Right lung (tissue), 10 donors: ENCODE measurements at places on chromosomes 2 and 18. TPM values are rescaled to one million over a fixed set of nuclear protein-coding genes. Genes with fewer than 3 reads are reported as not detected.

- no peak for DNase-seq
Observed at GRCh38 chr2:196331143-196331542, 159.8 kb upstream of the STK17B start.

Gene ZNF236
- polyA plus RNA-seq, result 12.5 TPM

DNA sequence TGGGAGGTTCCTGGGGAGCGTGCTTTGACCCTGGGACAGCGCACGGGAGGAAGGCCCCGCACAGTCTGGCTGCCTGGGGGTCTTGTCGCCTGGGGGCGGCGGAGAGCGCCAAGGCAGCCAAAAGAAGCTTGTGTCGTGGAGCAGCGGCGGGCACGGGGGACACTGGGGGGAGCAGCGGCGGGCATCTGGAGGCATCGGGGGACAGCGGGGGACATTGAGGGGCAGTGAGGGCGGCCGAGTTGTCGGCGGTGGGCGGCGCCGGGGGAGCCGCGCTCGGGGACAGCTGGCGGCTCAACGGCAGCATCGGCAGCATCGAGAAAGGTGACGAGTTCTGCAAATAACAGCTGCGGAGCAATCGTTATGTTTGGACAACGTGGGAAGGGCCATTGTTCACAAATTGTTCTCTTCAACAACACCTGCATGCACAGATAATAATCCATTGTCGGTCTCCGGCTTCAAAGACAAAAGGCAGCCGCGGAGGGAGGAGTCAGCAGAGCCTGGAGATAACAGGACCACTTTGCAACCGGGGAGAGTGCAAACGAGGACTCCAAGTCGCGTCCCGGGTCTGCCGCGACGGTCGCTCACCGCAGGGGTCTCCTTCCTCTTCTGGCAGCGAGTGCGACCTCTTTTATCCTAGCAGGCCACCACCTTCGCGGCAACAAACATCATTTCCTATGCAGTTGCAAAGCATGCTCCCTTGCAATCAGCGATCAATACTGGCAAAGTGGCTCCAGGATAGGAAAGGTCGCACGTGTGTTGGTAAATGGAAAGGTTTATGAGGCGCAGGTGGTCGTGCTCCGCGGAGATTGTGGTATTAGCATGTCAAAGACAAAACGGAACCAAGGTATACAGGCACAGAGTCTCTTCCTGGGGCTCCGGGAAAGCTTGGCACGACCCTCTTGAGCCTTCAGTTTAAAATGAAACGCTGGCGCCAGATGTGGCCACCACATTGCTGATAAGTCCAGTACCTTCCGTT lies 132.3 kb upstream of the DLX2 start:
- DNase-seq, result no peak

- DNase-seq, result no peak
Observed at GRCh38 chr18:79640875-79641274, 38.7 kb upstream of the CTDP1 start.

Gene ADAM23
- polyA plus RNA-seq, result 4.5 TPM

Gene UGT1A5
- not detected for polyA plus RNA-seq

GRCh38 chr2:235263205-235264120 lies 230.4 kb upstream of the AGAP1 start:
- DNase-seq, result peak; percentile 58

Gene LYPD1
- polyA plus RNA-seq, result 0.32 TPM

DNA sequence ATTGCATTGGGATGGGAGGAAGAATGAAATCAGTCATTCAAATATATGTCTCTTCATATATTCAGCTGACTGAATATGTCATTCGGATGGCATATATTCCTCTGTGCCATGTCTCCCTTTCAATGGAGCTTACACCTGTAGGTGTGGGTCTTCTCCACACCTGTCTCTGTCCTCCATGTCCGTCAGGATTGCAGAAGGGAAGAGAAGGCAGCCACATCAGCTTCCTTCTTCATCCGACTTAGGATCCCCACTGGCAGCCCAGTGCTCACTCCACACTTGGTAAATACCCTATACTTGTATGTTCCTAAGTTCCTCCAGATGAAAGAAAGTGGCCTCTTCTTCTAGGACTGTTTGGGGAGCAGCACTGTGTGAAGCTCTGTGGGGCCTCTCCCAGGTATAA lies 250.1 kb downstream of the BCL2 start:
- no peak for DNase-seq

GRCh38 chr2:3222636-3223035 lies 155.0 kb downstream of the EIPR1 start:
- DNase-seq, result no peak

GRCh38 chr2:143284087-143284675 lies 155.0 kb downstream of the ARHGAP15 start:
- no peak for DNase-seq

- no peak for DNase-seq
Observed at GRCh38 chr2:240922982-240923537, 16.9 kb downstream of the CROCC2 start.

- no peak for DNase-seq
Observed at GRCh38 chr2:9725106-9725505, 94.3 kb upstream of the YWHAQ start.

Gene EVX2
- not detected for polyA plus RNA-seq

- no peak for DNase-seq
Observed at GRCh38 chr2:207055257-207055656, 110.5 kb downstream of the KLF7 start.

Gene REG3A
- not detected for polyA plus RNA-seq
